ENCODE measurements at places on chromosomes 13 and 19.
A peak's percentile ranks its signal among the peaks of the same experiment; 100 is the strongest.

GRCh38 chr13:42328672-42329071 is 56.7 kb downstream of the AKAP11 start:
- no peak for DNase-seq
- H3K27ac ChIP-seq, result peak overlapping the region; percentile 86
- H3K27me3 ChIP-seq, result no peaks in the 10 kb centered on the region
- H3K36me3 ChIP-seq, result no peaks in the 10 kb centered on the region

- no peaks in the 10 kb centered on the region for H3K27me3 ChIP-seq
- H3K36me3 ChIP-seq, result peaks cover 33% of the 10 kb centered on the region
- no peak overlapping the region for H3K27ac ChIP-seq
Observed at GRCh38 chr13:52026246-52026626, 1.7 kb downstream of the UTP14C start.

DNA sequence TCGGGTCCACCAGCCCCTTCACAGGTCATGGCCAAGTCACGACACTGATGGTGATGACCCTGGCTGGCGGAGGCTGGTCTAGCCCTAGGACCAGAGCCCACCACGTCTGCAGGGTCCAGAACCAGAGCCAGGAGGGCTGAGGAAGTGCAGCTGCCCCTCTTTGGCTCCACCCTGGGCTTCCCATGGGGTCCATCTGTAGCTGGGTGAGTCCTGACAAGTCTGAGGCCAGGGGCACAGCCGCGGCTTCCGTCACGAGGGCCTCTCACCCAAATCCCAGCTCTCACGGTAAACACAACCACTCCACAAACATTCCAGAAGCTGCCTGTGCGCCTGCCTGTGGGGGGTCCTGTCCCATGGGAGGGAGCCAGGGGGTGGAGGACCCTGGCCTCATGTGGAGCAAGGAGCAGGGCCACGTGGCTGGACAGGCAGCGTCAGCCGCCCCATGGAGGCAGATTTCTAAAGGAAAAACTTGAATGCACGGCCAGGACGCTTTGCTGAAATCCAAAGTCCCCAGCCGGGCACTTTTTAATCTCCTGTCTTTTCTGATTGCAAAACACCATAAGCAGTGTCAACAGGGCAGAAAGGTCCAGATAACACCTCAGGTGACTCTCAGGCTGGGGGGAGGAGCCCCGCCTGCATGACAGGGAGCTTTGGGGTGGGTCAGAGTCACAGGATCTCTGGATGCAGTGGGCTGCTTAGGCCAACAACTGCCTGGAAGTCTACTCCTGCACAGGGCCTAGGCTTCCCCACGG is 29.9 kb downstream of the CEBPG start:
- no peak for DNase-seq
- H3K36me3 ChIP-seq, result peaks cover 2% of the 10 kb centered on the region
- no peaks in the 10 kb centered on the region for H3K4me1 ChIP-seq

DNA sequence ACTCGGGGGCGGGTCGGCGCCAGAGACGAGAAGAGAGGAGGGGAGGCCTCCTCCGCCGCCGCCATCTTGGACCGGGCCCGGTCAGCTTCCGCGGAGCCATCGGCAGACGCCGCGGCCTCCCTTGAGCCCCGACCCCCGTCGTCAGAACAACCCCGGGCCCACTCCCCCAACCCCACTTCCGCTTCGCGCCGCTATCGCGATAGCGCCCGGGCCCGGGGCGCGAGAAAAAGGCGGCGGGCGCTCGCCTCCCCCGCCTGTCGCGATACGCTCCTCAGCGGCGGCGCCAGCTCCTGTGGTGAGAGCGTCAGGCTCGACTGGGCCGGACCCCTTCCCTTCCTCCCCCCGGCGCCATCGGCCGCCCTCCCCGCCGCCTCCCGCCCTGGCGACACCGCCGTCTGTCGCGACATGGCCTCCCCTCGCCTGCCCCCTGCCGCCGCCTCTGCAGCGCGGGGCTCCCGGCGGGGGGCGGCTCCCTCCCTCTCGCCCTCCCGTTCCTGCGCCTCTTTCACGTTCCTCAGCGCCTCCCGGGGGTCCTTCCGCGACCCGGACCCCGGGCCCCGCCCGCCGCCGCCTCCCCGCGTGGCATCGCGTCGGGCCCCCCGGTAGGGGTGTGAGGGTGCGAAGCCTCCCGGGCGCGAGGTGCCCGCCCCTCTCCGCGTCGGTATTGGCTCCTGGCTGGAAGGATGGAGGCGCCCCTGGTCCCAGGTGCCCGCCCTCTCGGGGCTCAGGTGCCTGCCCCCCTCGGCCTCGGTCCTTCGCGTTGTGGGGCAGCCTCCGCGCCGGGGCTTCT is at the start of gene CNOT3:
TSS of gene CNOT3 (plus strand) at position 64 of the 790 bp plus-strand sequence. CDS start 5,217 bp downstream, outside the sequence.
- no peaks in the 10 kb centered on the region for H3K27me3 ChIP-seq
- H3K36me3 ChIP-seq, result peaks cover 34% of the 10 kb centered on the region
- H3K4me3 ChIP-seq, result peak within 1 kb of the TSS; percentile 94
- peak within 1 kb of the TSS; percentile 97 for H3K27ac ChIP-seq
- H3K4me1 ChIP-seq, result peaks cover 54% of the 10 kb centered on the region
- DNase-seq, result peak; percentile 27

DNA sequence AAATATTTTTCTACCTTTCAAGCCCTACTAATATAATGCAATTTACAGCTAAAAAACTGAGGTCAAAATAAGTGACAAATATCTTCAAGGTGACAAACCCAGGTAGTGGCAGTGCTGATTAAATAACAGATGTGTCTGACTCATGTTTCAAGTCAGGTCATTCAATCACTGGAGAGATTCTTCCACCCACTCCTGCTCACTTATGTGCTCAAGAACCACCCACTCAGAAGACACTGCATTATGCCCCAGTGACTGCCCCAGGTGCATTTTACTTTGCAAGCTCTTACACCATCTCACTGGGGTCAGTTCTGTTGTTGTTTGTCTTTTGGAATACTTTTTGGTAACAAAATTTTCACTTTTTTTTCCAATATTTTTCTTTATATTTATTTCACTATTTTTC is 2.2 kb downstream of the ZNF100 start:
- no peaks in the 10 kb centered on the region for H3K27me3 ChIP-seq
- no peak for DNase-seq
- no peak overlapping the region for H3K4me3 ChIP-seq

DNA sequence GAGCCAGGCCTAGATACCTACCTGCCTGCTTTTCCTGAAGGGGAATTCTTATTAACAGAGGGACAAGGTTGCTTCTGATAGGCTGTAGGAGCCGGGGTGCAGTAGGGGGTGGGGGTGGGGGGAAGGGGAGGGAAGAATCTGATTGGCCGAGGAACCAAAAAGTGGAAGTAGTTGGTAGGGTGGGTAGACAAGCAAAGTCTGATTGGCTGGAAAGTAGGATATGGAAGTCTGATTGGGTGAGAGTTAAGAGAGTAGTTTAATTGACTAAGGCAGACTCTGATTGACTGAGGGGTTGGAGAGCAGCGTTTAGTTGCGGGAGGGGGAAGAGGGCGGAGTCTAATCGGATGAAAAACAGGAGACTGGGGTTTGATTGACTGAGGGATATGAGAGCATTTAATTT is 9.4 kb upstream of the CYP4F22 start:
- no peak for DNase-seq
- H3K36me3 ChIP-seq, result no peaks in the 10 kb centered on the region
- H3K27me3 ChIP-seq, result no peaks in the 10 kb centered on the region
- H3K27ac ChIP-seq, result no peak overlapping the region

GRCh38 chr13:100594731-100595130 is 6.1 kb upstream of the GGACT start:
- no peak overlapping the region for H3K27ac ChIP-seq
- DNase-seq, result no peak
- no peaks in the 10 kb centered on the region for H3K27me3 ChIP-seq
- H3K4me3 ChIP-seq, result no peak overlapping the region
- no peaks in the 10 kb centered on the region for H3K36me3 ChIP-seq
- no peaks in the 10 kb centered on the region for H3K4me1 ChIP-seq

DNA sequence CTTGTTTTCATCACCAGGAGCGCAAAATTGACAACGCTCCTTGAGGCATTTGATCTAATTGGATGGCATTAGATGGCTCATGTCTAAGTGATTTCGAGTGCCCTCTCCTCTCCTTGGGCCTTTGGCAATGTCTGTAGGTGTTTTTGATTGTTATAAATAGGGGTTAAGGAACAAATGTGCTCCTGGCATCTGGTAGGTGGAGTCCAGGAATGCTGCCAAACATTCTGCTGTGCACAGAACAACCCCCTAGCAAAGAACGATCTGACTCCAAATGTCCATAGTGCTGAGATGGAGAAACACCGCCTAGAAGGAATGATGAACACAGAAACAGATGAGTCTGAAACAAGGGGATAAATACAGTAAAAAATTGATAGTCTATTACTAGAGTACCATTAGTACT is 68.0 kb upstream of the C1QTNF9B start:
- no peak overlapping the region for H3K27ac ChIP-seq
- H3K27me3 ChIP-seq, result no peaks in the 10 kb centered on the region
- DNase-seq, result no peak
- peaks cover 2% of the 10 kb centered on the region for H3K36me3 ChIP-seq
- no peak overlapping the region for H3K4me3 ChIP-seq

- H3K4me3 ChIP-seq, result no peak overlapping the region
- no peak overlapping the region for H3K27ac ChIP-seq
- DNase-seq, result no peak
- H3K36me3 ChIP-seq, result peaks cover 4% of the 10 kb centered on the region
- peaks cover 10% of the 10 kb centered on the region for H3K4me1 ChIP-seq
Observed at GRCh38 chr19:7507884-7508283, 8.0 kb upstream of the ZNF358 start.

GRCh38 chr19:50537769-50538230 is 24.1 kb upstream of the ASPDH start:
- peak; percentile 30 for DNase-seq
- H3K36me3 ChIP-seq, result no peaks in the 10 kb centered on the region
- H3K4me1 ChIP-seq, result no peaks in the 10 kb centered on the region
